ENCODE measurements at places on chromosomes 13 and 19. TPM values are rescaled to one million over a fixed set of nuclear protein-coding genes. Genes with fewer than 3 reads are reported as not detected.
A peak's percentile ranks its signal among the peaks of the same experiment; 100 is the strongest.

Gene LILRA6
- 0.60 TPM for total RNA-seq

GRCh38 chr19:31289976-31290375 lies 59.3 kb downstream of the TSHZ3 start:
- DNase-seq: no peak
- H3K4me1 ChIP-seq: peaks cover 3% of the 10 kb centered on the region
- no peak overlapping the region for H3K27ac ChIP-seq

DNA sequence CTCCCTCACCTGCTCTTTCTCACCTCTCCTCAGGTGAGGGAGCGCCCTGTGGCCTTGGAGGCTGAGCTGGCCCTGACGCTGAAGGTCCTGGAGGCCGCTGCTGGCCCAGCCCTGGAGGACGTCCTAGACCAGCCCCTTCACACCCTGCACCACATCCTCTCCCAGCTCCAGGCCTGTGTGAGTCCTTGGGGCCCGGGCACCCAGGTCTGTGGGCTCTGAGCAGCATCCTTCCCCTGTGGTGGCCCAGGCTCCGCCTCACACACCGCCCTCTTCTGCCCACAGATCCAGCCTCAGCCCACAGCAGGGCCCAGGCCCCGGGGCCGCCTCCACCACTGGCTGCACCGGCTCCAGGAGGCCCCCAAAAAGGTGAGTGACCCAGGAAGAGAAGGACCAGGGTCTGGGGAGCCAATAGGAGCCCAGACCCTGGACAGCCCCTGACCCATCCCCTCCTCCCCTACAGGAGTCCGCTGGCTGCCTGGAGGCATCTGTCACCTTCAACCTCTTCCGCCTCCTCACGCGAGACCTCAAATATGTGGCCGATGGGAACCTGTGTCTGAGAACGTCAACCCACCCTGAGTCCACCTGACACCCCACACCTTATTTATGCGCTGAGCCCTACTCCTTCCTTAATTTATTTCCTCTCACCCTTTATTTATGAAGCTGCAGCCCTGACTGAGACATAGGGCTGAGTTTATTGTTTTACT lies 1.9 kb downstream of the IFNL1 start:
- peaks cover 5% of the 10 kb centered on the region for H3K36me3 ChIP-seq
- peaks cover 42% of the 10 kb centered on the region for H3K4me1 ChIP-seq
- peaks cover 5% of the 10 kb centered on the region for H3K27me3 ChIP-seq
- peak overlapping the region; percentile 75 for H3K4me3 ChIP-seq
- DNase-seq: peak; percentile 90
- H3K27ac ChIP-seq: peak overlapping the region; percentile 84

DNA sequence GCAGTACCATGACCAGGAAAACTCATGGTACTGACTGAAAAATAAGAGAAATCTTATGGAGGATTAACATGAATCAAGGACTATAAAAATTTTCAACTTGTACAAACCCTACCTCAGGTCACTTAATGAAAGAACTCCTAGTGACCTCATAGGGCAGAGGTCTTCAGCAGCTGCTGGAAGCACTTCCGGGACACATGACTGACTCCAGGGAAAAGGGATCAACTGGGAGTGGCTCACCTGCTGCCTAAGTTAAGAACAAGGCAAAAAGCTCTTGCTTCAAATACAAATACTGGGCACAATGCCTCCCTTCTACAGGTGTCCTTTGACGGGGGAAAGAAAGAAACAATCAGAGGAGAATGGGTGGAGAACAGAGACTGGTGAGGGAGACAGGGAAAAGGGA lies 18.6 kb downstream of the DOCK9 start:
- no peak for DNase-seq
- peaks cover 5% of the 10 kb centered on the region for H3K4me1 ChIP-seq
- H3K27ac ChIP-seq: peak overlapping the region; percentile 4
- no peak overlapping the region for H3K4me3 ChIP-seq
- H3K27me3 ChIP-seq: no peaks in the 10 kb centered on the region

DNA sequence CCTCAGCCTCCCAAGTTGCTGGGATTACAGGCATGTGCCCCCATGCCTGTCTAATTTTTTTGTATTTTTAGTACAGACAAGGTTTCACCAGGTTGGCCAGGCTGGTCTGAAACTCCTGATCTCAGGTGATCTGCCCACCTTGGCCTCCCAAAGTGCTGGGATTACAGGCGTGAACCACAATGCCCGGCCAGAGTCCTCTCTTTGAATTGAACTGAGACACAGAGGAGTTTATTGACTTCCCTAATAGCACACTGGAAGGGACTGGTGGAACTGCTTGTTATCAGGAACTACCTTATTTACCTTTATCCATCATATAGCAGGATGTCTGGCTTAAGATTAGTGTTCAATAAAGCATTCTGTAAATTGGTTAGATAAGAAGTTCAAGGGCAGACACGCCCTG lies 613.8 kb downstream of the EFNB2 start:
- H3K36me3 ChIP-seq: no peaks in the 10 kb centered on the region
- no peaks in the 10 kb centered on the region for H3K4me1 ChIP-seq
- H3K27me3 ChIP-seq: peaks cover 5% of the 10 kb centered on the region
- H3K27ac ChIP-seq: no peak overlapping the region
- DNase-seq: no peak

GRCh38 chr13:94431987-94432386 lies 47.5 kb downstream of the DCT start:
- H3K27me3 ChIP-seq: no peaks in the 10 kb centered on the region
- peaks cover 4% of the 10 kb centered on the region for H3K36me3 ChIP-seq
- peak overlapping the region; percentile 45 for H3K4me3 ChIP-seq

DNA sequence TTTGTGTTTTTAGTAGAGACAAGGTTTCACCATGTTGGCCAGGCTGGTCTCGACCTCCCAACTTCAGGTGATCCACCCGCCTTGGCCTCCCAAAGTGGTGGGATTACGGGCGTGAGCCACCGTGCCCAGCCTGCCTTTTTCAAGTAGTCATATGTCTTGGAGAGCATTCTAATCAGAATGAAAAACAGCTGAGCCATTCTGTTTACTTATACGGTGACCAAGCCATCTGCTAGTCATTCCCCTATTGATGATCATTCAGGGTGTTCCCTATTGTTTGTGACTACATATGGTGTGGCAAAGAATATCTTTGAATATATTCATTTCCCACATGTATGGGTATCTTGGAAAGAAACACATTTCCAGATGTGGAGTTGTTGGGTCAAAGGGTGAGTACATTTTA lies 17.2 kb downstream of the BLOC1S3 start:
- H3K27ac ChIP-seq: no peak overlapping the region
- H3K4me1 ChIP-seq: no peaks in the 10 kb centered on the region
- H3K4me3 ChIP-seq: no peak overlapping the region
- no peaks in the 10 kb centered on the region for H3K36me3 ChIP-seq

- DNase-seq: no peak
- H3K27ac ChIP-seq: no peak overlapping the region
- no peak overlapping the region for H3K4me3 ChIP-seq
- H3K36me3 ChIP-seq: peaks cover 71% of the 10 kb centered on the region
- no peaks in the 10 kb centered on the region for H3K27me3 ChIP-seq
These were observed 19.0 kb upstream of the S1PR4 start for GRCh38 chr19:3159565-3159964.

DNA sequence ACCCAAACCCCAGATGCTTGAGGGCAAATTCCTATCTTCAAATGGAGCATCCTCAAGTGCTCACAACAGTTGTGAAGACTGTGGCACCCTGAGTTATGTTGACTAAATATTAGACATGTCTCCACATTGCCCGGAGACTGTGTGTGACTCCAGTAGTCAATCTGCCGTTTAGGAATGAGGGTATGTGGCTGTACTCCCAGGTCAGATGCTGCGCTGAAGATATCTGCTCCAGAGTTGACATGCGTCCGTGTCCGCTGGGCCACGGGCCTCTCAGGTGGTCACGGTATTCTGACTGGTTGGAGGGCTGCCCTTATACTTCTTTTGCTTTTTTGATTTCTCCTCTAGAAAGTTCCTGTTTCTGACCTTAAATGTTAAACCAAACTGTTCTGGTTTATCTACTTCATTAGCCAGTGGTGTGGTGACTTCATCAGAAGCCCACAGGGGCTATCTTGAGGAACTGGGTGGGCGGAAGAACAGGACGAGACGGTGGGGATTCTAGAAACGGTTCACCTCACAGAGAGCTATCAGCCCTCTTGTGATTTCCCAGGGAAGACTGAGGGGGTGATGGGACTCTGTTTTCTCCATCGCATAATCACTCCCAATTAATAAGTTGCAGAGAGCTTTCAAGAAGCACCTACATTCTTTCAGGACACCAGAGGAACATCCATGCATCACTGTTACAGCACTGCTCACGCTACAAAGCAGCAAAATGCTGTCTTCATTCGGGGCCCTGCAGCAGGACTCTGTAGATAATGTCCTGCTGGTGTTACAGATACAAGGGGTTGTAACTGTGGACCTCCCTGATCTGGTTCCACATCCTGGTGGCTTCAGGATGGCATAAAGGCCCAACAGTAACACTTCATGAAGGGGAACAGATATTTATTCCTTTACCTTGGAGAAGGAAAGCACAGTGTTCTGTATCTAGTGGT lies 1.3 kb upstream of the LCP1 start:
- DNase-seq: no peak
- peaks cover 40% of the 10 kb centered on the region for H3K4me1 ChIP-seq
- peaks cover 14% of the 10 kb centered on the region for H3K36me3 ChIP-seq
- H3K4me3 ChIP-seq: peak overlapping the region; percentile 98

- H3K4me1 ChIP-seq: no peaks in the 10 kb centered on the region
- H3K4me3 ChIP-seq: no peak overlapping the region
- H3K36me3 ChIP-seq: peaks cover 3% of the 10 kb centered on the region
- DNase-seq: no peak
These were observed 18.2 kb downstream of the ZNF565 start for GRCh38 chr19:36196249-36196648.

DNA sequence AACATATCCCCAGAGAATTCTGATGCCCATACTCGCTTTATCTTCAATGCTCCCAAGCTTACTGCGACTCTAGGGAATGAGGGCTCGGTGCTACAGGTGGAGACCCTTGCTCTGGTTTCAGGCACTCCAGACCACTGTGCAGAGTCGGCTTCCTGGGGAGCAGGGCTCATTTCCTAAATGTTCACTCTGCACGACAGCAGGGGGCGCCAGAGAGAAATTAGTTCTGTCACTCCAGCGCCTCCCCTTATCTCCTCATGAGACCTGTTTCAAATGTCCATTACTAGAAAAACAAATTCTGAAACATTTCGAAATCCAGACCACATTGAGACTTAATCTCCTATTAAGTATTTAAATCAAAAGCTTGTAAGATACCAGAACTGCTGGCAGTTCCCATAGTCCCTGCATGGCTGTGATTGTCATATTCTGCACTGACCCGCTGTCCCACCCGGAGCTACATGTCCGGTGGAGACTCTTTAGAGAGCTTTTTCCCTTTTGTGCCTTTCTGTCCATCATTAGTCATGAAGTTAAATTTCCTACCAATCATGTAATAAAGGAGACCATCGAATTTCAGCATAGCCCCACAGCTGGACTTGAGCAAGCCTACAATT lies 22.4 kb downstream of the EPSTI1 start:
- peaks cover 26% of the 10 kb centered on the region for H3K36me3 ChIP-seq
- peak; percentile 81 for DNase-seq
- peaks cover 32% of the 10 kb centered on the region for H3K4me1 ChIP-seq
- H3K27me3 ChIP-seq: no peaks in the 10 kb centered on the region

DNA sequence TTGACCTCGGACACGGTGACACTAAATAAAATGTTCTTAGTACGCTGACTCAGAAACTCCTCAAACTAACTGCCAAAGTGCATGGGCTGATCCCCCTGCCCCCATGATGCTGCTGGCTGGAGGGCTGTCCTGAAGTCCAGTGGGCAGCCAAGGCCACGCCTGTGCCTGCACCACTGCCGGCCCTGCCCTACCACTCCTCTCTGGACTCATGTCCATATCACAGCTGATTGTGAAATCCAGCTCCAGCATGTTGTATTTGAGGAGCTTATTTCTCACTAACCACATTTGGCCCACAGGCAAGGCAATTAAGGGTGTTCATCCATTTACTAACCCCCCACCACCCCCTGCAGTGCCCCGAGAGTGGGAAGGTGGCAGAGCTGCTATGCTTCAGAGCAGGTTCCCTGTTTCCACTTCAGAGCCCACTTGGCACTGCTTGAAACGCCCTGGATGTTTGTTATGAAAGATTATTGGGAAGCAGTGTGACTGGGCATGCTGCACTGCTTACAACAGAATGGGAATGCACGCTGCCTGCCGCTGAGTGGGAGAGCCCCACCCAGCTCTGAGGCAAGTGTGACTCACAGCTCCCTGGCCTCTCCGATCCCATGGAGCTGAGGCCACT lies 114.0 kb downstream of the UQCRFS1 start:
- no peak for DNase-seq
- H3K4me1 ChIP-seq: no peaks in the 10 kb centered on the region
- no peak overlapping the region for H3K27ac ChIP-seq

DNA sequence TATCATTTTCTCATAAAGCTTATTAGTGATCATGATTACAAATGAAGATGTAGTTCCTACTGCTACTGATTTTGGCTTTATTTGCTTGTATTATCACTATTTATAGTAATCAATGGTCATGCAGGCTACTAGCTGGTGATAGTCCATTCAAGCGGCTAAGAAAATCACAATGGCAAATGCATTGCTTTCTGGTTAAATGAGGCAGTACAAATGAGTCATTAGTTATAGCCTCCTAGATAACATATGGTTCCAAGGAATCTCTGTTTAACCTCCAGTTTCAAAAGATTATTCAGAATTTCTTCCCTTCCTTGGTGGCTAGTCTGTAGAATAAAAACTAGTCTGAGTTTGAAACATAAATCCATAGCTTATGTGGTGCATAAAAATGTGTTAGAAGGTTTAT lies 141.3 kb upstream of the HTR2A start:
- H3K36me3 ChIP-seq: no peaks in the 10 kb centered on the region
- no peak overlapping the region for H3K4me3 ChIP-seq
- H3K4me1 ChIP-seq: no peaks in the 10 kb centered on the region

DNA sequence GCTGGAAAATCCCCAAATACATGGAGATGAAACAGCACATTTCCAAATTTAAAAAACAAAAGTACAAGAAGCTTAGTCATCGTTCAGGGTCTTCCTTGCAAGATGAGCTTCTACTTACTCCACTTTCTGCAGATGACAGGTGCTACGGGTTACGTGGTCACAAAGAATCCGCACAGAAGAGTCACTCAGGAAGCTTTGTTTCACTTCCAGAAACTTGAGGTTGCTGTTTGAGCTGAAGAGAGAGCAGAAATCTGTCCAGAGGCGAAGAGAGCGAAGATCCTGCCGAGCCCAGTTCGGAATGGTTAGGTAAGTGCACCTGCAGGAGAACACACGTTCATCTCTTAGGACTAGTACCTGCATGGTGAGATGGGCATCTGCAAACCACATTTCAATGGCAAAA lies 9.4 kb downstream of the NLRP7 start:
- H3K4me3 ChIP-seq: peak overlapping the region; percentile 47
- H3K4me1 ChIP-seq: peaks cover 13% of the 10 kb centered on the region
- H3K27me3 ChIP-seq: peaks cover 32% of the 10 kb centered on the region
- H3K27ac ChIP-seq: peak overlapping the region; percentile 79

Gene LILRB2
- total RNA-seq: 0.57 TPM

Gene ZNF471
- total RNA-seq: 4.0 TPM

DNA sequence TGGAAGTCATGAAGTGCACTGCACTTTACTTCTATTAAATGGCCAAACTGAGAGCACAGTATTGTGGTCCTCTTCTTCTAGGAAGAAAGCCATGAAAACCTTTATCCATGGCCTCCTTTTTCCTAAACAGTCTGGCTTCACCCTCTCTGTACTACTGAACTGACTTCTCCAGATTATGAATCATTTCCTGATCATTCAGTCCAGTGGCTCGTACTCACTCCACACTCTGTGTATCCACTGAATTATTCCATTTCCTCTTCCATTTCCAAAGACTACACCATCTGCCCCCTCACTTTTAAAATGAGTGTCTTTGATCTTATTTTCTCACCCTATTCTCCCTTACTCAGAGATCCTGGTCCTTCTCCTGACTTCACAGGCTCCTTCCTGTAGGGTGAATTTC lies 29.7 kb upstream of the FREM2 start:
- no peak overlapping the region for H3K27ac ChIP-seq
- DNase-seq: no peak
- no peak overlapping the region for H3K4me3 ChIP-seq
- no peaks in the 10 kb centered on the region for H3K27me3 ChIP-seq
- no peaks in the 10 kb centered on the region for H3K36me3 ChIP-seq

Measured in activated naive CD8-positive, alpha-beta T cell treated with anti-CD3 and anti-CD28 coated beads, Interleukin-2, amount 10 ng/mL, durations not matched to agents 7 days and 5 days (primary cell).